ENCODE measurements at places on chromosomes 2 and 18. TPM values are rescaled to one million over a fixed set of nuclear protein-coding genes. Genes with fewer than 3 reads are reported as not detected.

The CCDC93 gene
- 37.8 TPM for total RNA-seq

The WDPCP gene
- 8.6 TPM for total RNA-seq

The INHA gene
- total RNA-seq: 0.43 TPM

The ITGA6 gene
- 73.0 TPM for total RNA-seq

The GKN1 gene
- not detected for total RNA-seq

The CERKL gene
- total RNA-seq: 0.29 TPM

The DNAJC27 gene
- total RNA-seq: 7.5 TPM
